ENCODE measurements at places on chromosomes 2 and 18. TPM values are rescaled to one million over a fixed set of nuclear protein-coding genes. Genes with fewer than 3 reads are reported as not detected.
A peak's percentile ranks its signal among the peaks of the same experiment; 100 is the strongest.

Gene PSMA8
- not detected for total RNA-seq

Gene ACADL
- total RNA-seq, result not detected

Gene FNDC4
- total RNA-seq, result 2.0 TPM

Gene HOXD9
- not detected for total RNA-seq

Gene NDC80
- total RNA-seq, result 5.0 TPM

Gene CHRND
- total RNA-seq, result not detected

Gene PPIG
- total RNA-seq, result 51.2 TPM

Gene GAL3ST2
- total RNA-seq, result not detected

DNA sequence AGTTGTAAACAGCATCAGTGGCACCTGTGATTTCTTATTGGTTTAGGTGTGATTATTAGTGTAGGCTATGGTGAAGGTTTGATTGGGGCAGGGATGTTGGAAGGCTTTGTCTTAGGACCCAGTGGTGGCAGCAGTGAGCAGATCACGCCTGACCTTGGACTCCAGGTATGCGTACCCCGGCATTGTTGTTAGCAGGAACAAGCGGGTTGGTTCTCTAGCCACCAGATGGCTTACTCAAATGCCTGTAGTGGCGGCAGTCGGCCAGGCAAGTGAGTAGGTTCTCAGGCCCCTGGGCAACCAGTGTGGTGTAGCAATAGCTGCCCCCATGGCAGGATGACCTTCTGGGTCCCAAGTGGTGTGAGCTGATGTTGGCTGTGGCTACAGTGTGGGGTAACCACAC, 558.3 kb downstream of the KCNJ3 start:
- no peak for DNase-seq
- H3K27me3 ChIP-seq, result no peaks in the 10 kb centered on the region
- no peak overlapping the region for H3K27ac ChIP-seq
- no peak overlapping the region for H3K4me3 ChIP-seq

GRCh38 chr18:59041296-59041695, 98.4 kb upstream of the SEC11C start:
- no peak overlapping the region for H3K4me3 ChIP-seq
- DNase-seq, result no peak
- no peaks in the 10 kb centered on the region for H3K36me3 ChIP-seq
- H3K27me3 ChIP-seq, result no peaks in the 10 kb centered on the region
- H3K4me1 ChIP-seq, result no peaks in the 10 kb centered on the region
- no peak overlapping the region for H3K27ac ChIP-seq

- no peak overlapping the region for H3K27ac ChIP-seq
- no peaks in the 10 kb centered on the region for H3K27me3 ChIP-seq
- no peaks in the 10 kb centered on the region for H3K36me3 ChIP-seq
Measured at GRCh38 chr18:67453901-67454300, 62.6 kb downstream of the DSEL start.

DNA sequence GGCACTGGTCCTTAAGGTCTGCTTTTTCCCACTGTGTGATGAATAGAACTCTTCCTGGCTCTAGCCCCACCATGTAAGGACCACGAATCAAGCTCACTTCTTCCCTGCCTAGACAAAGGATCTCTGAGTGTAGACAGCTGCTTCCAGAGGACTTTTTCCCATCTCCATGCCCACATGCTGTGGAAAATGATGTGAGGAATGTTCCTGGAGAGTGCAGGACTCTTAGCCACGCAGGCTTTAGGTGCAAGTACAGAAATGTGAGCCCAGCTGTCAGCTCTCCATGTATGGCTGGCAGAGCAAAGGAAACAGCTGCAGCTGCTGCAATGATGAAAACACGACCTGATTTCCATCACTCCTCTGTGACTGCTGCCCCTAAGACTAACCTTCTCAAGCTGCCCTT, 35.5 kb downstream of the NXPH2 start:
- H3K27me3 ChIP-seq, result no peaks in the 10 kb centered on the region
- no peaks in the 10 kb centered on the region for H3K36me3 ChIP-seq
- H3K4me3 ChIP-seq, result no peak overlapping the region
- no peaks in the 10 kb centered on the region for H3K4me1 ChIP-seq
- no peak for DNase-seq
- H3K27ac ChIP-seq, result no peak overlapping the region

DNA sequence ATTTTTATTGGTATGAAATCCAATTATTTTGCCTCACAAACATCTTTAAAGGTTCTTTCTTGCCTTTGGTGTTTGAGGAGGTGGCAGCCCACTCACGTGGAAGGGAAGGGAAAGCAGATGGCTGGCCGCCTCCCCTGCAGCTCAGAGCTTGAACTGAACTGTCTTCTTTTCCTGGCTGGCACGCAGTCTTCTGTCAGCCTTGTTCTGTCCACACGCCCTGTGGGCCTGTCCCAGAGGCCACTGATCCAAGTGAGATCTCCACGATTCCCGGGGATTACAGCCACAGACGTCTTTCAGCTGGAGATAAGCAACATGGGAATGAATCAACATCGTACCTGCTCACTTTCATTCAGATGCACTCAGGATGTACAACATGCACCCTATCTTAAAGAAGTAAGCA, 73.3 kb downstream of the TMEM18 start:
- no peak overlapping the region for H3K27ac ChIP-seq
- DNase-seq, result no peak
- H3K36me3 ChIP-seq, result no peaks in the 10 kb centered on the region
- H3K27me3 ChIP-seq, result no peaks in the 10 kb centered on the region

DNA sequence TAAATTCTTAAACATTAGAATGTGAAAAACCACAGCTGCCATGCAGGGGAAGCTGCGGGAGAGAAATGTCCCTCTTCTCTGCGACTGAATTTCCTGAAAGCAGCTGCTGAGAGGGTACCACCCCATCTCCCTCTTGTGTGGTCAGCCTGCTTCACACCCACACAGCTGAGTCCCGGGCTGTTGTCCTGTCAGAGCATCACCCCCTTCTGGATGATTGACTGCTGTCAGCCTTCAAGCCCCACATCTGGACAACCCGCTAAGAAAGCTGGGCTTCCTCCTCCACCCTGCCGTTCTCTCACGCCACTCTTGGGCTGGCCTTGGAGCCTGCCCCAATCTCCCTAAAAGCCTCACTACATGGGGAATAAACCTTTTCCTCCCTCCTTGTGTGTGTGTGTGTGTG, 26.0 kb downstream of the SH3YL1 start:
- no peak overlapping the region for H3K27ac ChIP-seq
- DNase-seq, result no peak
- no peaks in the 10 kb centered on the region for H3K4me1 ChIP-seq
- no peaks in the 10 kb centered on the region for H3K36me3 ChIP-seq
- H3K4me3 ChIP-seq, result no peak overlapping the region

DNA sequence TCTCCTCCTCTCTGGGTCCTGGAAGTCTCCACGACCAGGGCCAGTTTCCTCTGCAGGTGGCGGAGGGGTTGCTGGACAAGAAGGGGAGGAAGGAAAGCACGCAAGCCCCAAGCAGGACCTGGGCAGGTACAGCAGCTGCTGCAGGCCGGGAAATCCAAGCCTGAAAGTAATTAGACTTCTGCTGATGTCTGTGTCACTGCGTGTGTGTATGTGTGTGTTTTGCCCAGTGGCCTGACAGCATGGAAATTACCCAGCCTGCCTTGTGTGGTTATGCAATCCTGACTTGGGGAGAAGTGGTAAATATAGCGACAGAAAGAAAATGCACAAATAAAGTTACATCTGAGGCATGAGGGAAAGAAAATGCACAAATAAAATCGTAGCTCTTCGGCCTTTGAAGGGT, 121.8 kb upstream of the ZBTB14 start:
- no peaks in the 10 kb centered on the region for H3K36me3 ChIP-seq
- no peak for DNase-seq
- H3K27me3 ChIP-seq, result no peaks in the 10 kb centered on the region
- no peak overlapping the region for H3K4me3 ChIP-seq
- H3K27ac ChIP-seq, result no peak overlapping the region

- no peak for DNase-seq
- H3K4me1 ChIP-seq, result peaks cover 3% of the 10 kb centered on the region
- H3K27me3 ChIP-seq, result no peaks in the 10 kb centered on the region
Measured at GRCh38 chr18:56661360-56662062, 10.4 kb downstream of the WDR7 start.

GRCh38 chr2:74119339-74119738, 28.4 kb downstream of the BOLA3 start:
- no peaks in the 10 kb centered on the region for H3K36me3 ChIP-seq
- H3K4me1 ChIP-seq, result no peaks in the 10 kb centered on the region
- H3K27ac ChIP-seq, result no peak overlapping the region
- no peak for DNase-seq
- H3K4me3 ChIP-seq, result no peak overlapping the region
- no peaks in the 10 kb centered on the region for H3K27me3 ChIP-seq

GRCh38 chr2:162091325-162092007, 17.5 kb upstream of the DPP4 start:
- peak overlapping the region; percentile 71 for H3K27ac ChIP-seq
- H3K4me1 ChIP-seq, result peaks cover 8% of the 10 kb centered on the region
- DNase-seq, result peak; percentile 76
- H3K4me3 ChIP-seq, result no peak overlapping the region
- no peaks in the 10 kb centered on the region for H3K27me3 ChIP-seq

DNA sequence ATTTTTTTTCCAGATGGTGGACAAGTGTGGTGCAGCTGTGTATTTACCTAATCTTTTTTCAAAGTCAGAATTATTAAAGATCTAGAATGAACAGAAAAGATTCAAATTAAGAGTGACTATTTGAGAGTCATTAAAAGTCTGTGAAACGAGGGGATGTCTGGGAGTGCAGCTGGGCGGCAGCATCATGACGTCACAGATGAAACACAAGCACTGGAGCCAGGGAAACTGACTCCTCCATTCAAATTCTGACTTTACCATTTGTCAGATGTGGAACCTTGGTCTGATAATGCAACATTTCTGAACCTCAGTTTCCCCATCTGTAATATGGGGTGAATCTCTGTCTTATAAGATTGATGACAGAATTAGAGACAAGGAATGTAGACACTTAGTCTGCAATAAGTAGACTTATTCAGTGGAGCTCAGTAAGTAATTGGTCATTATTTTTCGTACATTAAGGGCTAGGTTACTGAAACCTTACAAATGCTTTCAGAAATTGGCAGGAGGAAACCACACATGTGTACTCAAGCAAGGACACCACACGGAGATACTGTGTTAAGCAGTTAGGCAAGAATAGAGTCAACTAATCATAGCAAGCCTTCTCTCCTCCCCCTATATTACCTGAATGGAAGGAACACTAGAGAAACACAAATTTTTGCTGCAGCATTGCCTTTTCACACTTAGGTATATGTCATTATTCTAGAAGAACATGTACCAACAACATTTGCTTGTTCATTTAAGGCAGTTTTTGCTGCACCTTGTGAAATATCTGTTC, 27.8 kb upstream of the CXXC1 start:
- no peak for DNase-seq
- H3K27me3 ChIP-seq, result no peaks in the 10 kb centered on the region
- H3K4me3 ChIP-seq, result no peak overlapping the region
- no peak overlapping the region for H3K27ac ChIP-seq
- H3K4me1 ChIP-seq, result no peaks in the 10 kb centered on the region

GRCh38 chr2:118371515-118371914, 283.2 kb downstream of the INSIG2 start:
- H3K36me3 ChIP-seq, result no peaks in the 10 kb centered on the region
- H3K27me3 ChIP-seq, result no peaks in the 10 kb centered on the region
- H3K4me1 ChIP-seq, result no peaks in the 10 kb centered on the region
- no peak overlapping the region for H3K27ac ChIP-seq
- DNase-seq, result no peak

DNA sequence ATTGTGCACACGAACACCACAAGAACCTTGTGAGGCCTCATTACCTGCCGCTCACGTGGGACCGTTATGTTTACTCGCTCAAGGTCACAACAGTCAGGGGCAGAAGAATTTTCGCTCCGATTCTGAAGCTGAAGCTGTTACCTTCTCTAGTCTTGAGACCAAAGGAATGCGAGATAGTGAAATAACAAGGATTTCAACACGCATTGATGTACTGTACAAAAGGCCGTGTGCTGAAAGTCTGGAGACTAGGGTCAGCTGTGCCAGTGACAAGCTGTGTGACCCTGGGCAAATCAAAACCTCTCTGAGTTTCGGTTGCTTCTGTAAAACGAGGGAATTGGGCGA, 583 bp downstream of the NEMP2 start:
- DNase-seq, result peak; percentile 70
- H3K27me3 ChIP-seq, result no peaks in the 10 kb centered on the region
- no peaks in the 10 kb centered on the region for H3K36me3 ChIP-seq
- H3K4me1 ChIP-seq, result peaks cover 5% of the 10 kb centered on the region

DNA sequence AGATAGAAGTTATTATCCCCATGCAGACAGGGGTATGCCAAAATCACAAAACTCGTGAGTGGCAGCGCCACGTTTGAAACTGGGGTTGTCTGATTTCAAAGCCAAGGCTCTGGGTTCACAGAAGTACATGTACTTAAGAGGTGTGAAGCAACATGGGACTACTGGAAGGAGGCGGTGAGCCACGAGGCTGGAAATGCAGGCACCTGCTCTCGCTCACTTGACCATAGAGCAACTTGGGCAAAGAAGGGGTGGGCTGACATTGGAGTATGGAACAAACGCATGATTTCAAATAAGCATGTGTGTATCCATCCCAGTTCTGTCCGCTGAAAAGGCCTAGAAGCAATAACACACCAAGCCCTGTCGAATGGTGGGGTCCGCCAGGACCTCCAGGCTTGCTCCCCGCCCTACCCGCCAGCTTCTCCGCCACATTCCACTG, 593 bp upstream of the ACTR2 start:
- peak overlapping the region; percentile 77 for H3K4me3 ChIP-seq
- H3K36me3 ChIP-seq, result no peaks in the 10 kb centered on the region
- peak overlapping the region; percentile 97 for H3K27ac ChIP-seq
- no peak for DNase-seq

DNA sequence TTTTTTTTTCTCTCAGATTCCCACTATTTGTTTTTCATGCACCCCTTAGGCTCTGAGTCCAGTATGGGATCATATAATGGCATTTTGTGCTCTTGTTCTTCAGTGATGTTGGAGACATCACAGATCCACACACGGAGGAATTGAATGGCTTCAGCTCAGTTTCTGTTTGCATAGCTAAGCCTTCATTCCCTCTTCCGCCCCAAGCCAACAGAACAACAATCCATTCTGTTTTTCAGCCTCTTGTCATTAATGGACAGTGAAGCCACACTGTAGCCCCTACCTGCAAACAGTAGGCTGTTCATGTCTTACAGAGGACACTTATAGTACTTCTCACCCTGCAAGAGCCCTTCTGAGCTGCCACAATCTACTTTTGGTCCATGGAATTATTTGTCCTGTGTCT, 64.0 kb upstream of the ZSWIM2 start:
- H3K4me1 ChIP-seq, result no peaks in the 10 kb centered on the region
- DNase-seq, result no peak
- H3K36me3 ChIP-seq, result no peaks in the 10 kb centered on the region
- H3K4me3 ChIP-seq, result no peak overlapping the region
- no peaks in the 10 kb centered on the region for H3K27me3 ChIP-seq

- no peak for DNase-seq
- H3K4me3 ChIP-seq, result no peak overlapping the region
- H3K4me1 ChIP-seq, result no peaks in the 10 kb centered on the region
- peak overlapping the region; percentile 27 for H3K27ac ChIP-seq
Measured at GRCh38 chr2:160372585-160372984, 121.0 kb downstream of the RBMS1 start.

DNA sequence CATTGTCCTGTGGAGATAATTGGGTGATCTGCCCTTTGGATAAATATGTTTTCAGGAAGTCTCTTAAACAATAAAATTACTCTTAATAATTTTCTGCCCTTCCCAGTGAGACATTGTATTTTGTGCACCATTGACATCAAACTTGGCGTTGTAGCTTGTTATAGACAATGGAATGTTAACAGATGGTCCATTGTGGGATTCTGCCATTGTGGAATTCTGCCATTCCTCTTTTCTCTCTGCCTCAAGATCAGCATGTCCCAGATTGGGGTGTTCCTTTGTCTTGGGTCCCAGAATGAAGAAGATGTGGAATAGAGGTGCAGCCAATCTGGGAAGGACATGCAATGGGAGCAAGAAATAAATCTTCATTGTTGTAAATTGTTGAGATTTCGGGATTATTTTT, 15.1 kb upstream of the LDAH start:
- H3K27me3 ChIP-seq, result no peaks in the 10 kb centered on the region
- no peak overlapping the region for H3K27ac ChIP-seq
- DNase-seq, result no peak
- H3K4me3 ChIP-seq, result no peak overlapping the region
- no peaks in the 10 kb centered on the region for H3K36me3 ChIP-seq
- H3K4me1 ChIP-seq, result no peaks in the 10 kb centered on the region
